ENCODE measurements at places on chromosomes 2 and 18.

- no peak for DNase-seq
Observed at GRCh38 chr18:49476664-49477411, 10.2 kb downstream of the C18orf32 start.

DNA sequence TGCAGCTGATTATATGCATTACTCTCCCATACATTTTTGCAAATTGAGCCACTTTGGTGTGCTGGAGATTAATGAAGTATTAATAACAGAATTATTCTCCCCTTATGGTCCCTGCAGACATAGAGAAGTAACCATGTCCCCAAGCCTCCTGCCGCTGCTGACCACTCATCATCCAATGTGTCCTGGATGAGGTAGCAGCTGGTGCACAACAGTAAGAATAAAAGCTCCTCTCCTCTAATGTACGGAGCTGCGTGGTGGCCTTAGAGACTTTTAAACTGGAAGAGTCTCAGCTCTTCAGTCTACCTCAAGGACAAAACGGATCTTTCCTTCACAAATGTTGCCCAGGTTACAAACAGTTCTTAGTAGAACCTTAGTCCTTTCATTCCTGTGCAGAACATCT, 37.7 kb downstream of the TPO start:
- DNase-seq, result no peak

DNA sequence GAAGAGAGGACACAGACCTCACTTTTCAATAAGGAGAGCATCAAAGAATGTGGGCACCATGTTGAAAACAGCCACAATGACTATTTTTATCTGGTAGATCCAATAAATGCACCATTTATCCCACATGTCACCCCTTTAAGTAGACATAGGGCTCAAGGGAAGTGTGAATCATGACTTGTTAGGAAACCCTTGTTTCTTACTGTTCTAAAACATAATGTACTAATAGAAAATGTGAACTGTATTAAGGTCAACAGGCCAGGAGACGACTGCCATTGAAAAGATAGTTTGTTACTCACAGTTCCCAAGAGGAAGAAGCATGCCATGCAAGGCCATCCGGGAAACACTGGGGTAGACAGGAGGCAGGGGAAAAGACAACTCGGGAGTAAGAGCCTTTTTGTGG, 137.7 kb downstream of the EN1 start:
- no peak for DNase-seq

DNA sequence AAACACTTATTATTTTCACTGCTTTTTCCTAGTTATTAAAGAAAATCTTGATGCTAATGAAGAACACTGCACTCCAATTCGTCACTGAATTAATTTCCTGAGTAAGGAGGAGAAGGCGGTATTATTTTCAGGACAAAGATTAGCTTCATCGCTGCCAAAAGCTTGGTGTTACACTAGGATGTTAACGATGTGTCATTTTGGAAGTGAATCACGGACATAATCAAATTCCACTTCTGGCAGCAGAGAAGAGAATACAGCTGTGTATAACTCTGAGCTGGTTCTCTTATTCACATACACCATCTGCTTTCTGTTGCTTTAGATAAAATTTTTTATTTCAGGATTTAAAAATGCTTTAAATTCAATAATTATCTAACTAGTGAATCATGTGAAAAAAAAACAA, 74.1 kb downstream of the SCG2 start:
- no peak for DNase-seq

DNA sequence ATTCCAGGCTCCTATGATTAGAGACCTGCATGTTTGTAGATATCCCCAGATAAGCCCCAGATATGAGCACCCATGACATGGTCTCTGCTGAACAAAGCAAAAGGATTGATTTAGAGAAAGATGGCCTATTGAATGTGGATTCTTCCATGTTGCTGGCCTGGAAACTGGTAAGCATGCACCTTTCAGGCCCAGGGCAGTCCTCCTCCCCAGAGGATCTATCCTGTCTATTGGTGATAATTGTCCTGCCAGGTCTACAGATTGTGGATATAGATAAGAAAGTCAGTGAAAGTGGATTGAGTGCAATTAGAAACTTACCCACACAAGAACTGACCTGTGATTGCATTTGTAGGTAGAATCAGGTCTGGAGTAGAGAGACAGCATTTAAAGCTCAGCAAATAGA, 256.9 kb upstream of the SIX3 start:
- DNase-seq, result no peak

GRCh38 chr2:12652723-12653122, 64.0 kb upstream of the TRIB2 start:
- DNase-seq, result no peak

GRCh38 chr2:151106805-151107506, 154.7 kb downstream of the RBM43 start:
- no peak for DNase-seq

- DNase-seq, result no peak
Observed at GRCh38 chr18:7784171-7784570, 217.1 kb downstream of the PTPRM start.

DNA sequence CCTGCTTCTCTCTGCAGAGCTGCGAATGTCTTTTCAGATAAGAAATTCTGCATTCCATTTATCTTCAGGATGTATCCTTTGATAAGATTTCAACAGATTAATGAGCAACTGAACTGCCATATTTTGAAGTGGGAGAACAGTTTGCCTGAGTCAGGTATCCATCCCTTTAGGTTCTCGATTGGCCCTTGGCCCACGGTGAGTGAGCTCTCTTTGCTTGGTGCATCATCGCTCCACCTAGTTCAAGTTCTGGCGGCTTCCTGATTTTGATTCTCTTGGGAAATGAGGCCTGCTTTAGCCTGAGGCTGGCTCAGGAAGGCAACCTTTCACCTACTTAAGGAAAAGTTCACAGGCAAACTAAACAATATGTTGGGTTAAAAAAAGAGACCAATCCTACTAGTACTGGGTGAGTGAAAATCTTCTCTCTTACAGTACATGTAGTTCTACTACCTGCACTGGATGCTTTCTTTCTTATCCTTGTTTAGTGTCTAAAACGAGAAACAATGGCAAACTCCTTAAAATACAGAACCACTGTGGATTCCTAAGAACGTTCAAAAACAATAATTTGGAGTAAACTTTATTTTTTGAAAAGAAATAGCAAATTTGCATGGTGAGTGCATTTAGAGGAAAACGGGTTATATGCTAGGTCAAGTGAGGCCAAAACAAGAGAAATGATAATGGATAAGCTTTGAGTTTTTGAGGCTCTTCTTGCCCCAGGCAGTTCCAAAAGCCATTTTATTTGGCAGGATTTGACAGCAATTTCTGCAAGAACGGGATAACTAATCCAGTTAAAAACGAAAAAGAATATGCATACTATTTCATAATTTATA, 837 bp upstream of the ACSL3 start:
- no peak for DNase-seq

GRCh38 chr2:170739507-170740046, 24.4 kb downstream of the SP5 start:
- DNase-seq, result no peak

GRCh38 chr2:154477319-154477718, 221.2 kb upstream of the KCNJ3 start:
- DNase-seq, result no peak

- DNase-seq, result no peak
Observed at GRCh38 chr2:100742277-100743254, 77.4 kb upstream of the NPAS2 start.

DNA sequence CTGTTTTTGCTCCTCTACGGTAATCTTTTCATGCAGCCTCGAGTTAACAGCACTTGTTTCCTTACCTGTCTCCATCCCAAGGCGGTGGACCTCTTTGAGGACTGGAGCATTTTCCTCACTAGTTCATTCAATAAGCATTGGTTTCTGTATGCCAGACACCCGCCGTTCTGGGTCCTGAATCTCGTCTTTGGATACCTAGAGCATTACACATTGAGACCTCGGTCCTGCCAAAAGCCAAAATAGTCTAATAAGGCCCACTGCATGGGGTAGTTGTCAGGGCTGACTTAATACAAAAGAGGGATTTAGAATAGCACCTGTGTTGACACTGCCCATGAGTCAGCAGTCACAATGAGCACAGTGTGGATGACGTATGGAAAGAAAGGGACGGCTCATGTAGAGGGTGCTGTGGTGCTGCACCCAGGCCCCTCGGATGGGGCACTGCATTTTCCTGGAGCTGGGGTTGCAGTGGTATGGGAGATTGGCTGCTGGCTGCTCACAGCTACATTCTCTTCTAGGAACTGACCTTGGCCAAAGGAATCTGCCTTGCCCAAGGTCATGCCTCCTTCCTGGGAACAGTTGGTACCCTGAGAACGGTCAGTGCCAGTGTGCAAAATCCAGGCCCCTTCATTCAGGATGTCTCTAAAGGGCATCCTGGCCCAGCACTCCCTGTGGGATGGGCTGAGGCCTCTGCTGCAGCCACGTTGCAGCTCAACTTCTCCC, 126.9 kb upstream of the NCK2 start:
- DNase-seq, result no peak

DNA sequence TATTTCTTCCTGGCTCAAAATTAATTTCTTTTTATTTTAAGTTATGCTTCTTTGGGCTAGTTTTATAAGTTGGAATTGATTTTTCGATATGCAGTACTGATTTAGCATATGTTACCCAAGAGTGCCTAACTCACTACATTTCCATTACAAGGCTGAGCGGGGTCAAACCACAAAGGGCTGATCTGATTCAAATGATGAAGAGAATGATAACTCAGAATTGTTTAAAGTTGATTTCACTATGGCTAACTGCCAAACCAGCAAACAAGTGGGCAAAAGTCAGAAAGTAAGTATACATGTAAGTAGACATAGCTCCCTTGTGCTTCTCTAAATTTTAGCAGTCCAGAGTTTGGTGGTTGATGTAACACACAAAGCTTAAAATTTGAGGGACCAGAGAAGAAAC, 35.6 kb downstream of the RAD51AP2 start:
- DNase-seq, result no peak

DNA sequence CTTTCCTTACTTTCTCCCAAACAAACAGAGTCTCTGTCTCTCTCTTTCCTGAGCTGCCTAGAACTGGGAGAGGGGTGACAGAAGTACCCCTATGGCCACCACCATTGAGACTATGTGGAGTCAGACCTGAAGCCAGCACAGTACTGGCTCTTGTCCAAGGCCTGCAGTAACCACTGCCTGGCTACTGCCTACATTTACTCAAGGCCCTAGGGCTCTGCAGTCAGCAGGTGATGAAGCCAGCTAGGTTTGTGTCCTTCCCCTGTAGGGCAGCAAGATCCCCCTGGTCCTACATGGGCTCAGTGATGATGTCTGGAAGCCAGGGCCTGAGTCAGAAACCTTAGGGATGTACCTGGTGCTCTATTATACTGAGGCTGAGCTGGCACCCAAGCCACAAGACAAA, 12.2 kb downstream of the MYO3B start:
- DNase-seq, result no peak

DNA sequence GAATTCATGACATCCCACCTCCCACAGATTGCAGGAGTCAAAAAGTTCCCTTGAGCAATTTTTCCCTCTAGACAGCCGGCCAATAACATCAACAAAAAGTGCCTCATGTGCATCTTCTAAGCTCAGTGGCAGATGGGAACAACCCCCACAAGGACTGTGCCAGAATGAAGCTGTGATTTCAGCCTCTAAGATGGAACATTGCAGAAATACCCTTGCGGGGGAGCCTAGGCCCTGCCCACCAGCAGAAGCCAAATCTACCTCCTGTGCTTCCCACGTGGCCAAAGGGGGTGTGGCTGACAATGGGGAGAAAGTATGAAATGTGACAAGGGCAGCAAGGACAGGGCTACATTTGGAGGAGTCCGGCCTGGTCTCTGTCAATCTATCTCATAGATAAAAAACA, 482.3 kb downstream of the TGIF1 start:
- DNase-seq, result no peak

DNA sequence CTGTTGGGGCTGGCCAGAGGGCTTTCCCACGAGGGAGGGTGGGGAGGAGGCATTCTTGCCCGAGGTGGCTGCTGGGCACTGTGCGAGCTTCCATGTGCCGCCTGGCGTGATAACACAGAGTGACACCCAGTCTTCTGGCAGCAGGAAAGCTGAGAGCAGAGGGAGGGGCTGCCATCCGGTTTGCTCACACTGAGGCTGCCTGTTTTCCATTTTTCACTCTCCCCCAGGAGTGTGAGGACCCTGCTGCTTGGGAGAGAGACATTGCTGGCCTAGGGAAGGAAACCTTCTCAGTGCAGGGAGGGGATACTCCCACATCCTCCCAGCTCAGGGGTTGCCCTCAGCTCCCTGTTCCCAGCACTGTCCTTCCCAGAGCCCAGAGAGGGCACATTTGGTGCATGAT, 73.1 kb downstream of the INHBB start:
- DNase-seq, result no peak

GRCh38 chr2:167953776-167954175, 293.6 kb downstream of the STK39 start:
- DNase-seq, result no peak

- DNase-seq, result no peak
Observed at GRCh38 chr18:50820901-50821520, 1.2 kb upstream of the MRO start.

DNA sequence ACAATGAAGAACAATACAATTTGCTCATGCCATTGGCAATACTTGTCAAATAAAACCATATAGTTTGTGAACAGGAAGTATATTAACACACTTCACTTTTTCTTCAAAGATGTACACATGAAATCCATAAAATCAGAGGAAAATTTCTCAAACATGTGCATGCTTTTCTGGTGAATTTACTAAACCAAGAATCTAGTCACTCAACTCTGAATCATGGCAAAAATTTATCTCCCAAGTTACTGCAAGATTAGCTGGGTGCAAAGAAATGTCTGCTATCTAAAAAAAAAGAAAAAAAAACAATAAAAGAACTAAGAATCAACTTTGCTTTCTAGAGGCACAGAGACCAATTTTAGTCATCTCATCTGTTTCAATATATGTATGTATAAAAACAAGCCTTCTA, 419.2 kb downstream of the NR4A2 start:
- DNase-seq, result no peak

- no peak for DNase-seq
Observed at GRCh38 chr18:44548291-44549221, 132.1 kb upstream of the SETBP1 start.

DNA sequence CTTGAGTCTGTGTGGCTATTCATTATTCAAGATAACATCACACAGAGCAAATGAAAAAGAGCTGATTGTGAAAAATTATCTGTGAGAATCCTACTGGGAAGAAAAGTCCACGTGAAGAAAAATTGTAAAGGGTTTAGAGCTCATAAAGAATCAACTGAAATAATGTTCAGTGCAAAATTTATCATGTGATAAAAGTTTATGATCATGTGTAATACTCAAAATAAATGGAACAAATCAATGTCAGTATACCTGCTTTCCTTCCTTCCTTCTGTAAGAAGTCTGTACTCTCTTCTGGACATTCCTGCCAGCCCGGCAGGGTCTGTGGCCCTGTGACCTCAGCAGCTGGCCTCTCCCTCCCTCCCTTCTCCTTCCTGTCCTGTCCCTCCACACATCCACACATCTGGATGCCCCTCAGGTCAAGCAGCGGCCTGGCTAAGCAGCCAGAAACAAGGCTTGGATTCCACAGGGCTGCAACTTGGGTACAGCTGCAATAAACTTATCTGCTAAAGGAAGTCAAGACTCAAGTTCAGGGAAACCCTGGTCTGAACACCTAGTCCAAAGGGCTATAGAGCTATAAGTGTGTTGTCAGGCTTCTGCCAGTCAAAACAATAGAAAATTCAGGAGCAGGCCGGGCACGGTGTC, 172.1 kb downstream of the MREG start:
- no peak for DNase-seq
